ENCODE measurements at places on chromosomes 16 and 17.

DNA sequence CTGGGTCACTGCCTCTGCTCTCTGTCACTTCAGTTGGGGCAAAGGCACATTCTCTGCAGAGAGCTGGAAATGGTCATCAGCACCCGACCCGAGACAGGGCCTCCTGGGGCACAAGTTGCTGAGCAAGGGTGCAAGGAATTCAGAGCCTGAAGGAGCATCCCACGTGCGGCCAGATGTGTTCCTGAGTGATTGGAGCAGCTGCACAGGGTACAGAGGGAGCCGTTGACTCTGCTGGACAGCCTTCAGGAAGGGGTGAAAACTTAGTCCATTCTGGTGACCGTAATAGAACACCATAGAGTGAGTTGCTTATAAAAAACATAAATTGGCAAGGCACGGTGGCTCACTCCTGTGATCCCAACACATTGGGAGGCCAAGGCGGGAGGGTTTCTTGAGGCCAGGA lies 106.8 kb downstream of the CCDC182 start:
- DNase-seq: no peak

GRCh38 chr17:16940116-16940881 lies 31.6 kb downstream of the TNFRSF13B start:
- no peak for DNase-seq

- DNase-seq: no peak
Measured at GRCh38 chr17:32798938-32799337, 78.0 kb downstream of the MYO1D start.

DNA sequence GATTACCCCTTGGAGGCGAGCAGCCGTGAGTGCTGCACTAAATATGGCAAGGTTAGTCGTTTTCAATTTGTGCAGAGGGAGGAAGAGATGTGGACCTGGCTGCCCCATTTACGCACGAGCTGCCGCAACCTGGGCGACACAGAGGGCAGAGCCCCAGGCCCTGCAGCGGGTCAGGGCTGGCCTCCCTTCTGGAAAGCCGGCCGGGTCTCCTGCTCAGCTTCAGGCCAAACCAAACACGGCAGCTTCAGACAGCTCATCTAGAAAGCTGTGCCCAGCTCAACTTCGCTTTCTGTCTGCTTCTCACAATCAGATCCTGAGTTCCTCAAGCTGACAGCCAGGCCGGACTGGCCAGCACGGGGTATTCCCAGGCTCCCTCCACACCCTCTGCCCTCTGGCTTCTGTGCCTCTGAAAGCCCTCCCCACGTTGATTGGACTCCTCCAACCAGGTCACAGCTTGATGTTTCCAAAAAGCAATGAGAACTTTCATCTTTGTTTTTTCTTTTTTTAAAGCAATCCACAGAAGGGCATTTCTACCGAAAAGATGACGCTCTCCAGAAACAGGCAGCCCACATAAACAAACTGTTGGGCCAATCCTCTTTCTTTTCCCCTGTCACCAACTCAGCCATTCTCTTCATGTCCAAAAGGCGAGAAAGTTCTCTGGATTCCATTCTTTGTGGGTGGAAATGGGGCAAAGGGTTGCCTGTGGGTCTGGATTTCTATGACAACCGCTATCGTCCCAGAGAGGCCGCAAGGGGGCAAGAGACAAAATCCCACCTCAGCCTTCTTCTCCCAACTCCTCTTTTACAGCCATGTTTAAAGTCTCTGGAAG lies 189.0 kb downstream of the ZFHX3 start:
- DNase-seq: no peak

DNA sequence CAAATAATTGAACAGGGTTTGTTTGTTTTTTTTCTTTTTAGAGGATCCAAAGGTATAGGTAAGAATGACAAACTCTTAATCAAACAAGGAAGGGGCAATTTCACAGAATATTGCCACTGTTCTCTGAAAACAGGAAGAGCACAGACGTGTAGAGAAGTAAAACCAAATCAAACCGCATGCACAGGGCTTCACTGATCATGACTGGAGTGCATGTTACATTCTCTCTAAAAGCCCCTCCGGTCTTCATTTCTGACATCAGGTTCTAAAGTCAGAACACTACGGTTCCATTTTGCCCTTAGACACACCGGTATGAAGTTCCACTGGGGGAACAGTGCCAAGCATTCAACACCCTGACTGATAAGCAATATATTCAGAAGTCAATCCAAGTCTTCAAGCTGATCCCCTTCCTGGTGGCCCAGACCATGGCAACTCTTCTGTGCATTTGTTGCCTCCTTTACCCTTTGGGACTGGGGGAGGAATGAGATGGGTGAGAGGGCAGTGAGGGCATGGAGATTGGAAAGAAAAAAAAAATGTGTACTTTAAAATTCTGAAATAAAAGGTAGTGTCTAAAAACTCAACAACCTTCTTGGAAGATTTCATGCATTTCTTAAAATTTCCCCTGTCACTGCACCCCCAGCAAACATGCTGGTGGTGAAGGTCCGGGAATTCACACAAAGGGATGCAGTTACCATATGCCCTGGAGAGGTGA lies 1.4 kb downstream of the MMD start:
- DNase-seq: no peak

- no peak for DNase-seq
Measured at GRCh38 chr16:68772030-68772681, 35.1 kb downstream of the CDH1 start.

DNA sequence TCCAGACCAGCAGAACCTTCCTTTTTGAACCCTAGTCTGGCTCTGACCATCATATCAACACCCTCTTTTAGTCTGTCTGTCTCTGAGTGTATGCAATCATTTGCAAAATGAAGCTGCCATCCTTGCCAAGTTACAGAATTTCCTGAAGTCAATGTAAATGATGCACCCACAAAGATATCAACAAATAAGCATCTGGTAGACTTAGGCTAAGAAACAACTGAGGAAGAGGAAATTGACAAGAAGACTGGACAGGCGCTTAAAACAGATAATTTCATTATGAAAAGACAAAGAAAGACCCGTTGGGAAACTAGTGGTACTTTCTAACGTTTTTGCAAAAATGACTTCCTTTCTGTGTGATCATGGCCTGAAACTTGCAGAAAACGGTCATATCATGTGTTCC lies 24.7 kb upstream of the CIITA start:
- no peak for DNase-seq

DNA sequence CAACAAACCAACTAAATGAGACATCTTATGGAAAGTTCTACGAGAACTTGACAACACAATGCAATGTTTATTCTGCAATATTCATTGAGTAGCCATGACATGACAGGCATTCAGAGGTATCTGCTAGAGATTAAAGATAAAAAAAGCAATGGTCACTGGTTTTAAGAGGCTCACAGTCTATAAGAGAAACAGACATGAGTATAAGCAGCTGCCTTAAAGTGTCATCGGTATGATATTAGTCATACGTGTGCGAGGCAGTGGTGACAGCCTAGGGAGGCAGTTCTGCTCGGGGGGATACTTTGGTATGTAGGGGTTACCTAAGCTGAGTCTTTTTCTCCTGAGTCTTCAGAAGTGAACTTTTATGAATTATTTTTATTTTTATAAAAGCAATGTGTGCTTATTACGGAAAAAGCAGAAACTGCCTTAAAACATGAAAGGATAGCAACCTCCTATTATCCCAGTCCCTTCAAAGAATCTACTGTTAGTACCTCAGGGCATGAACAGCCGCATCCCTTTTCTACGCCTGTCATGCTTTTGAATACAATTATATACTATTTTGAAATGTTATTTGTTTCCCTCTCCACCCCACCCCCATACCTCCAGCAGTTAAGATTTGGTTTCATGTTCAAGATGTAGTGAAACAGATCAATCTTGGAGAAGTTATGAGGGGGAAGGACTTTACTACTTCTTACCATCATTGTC lies 7.7 kb downstream of the ST6GALNAC1 start:
- DNase-seq: no peak

- no peak for DNase-seq
Measured at GRCh38 chr16:1430759-1431496, at the start of gene PERCC1. Gene PERCC1, plus strand, starts transcription at chr16:1431078. Its CDS starts 1,516 bp downstream, at chr16:1432594.

GRCh38 chr16:58422809-58423208 lies 30.5 kb downstream of the GINS3 start:
- no peak for DNase-seq

- no peak for DNase-seq
Measured at GRCh38 chr17:15154618-15155017, 110.5 kb downstream of the PMP22 start.

DNA sequence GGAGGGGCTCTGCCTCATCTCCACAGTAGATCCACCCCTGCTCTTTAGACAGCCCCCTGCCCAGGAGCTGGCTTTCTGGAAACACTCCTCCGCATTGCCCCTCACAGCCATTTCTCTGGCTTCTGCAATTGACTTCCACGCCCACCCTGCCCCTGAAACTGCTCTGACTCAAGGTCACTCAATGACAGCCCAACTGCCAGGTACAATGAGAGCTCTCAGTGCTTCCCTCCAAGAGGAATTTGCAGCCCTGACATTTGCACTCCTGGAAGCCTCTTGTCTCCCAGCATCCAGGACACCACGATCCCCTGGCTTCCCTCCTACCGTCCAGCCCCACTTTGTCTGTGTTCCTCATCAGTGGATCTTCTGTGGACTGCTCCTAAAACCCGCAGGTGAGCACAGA lies 421.5 kb downstream of the SOX9 start:
- DNase-seq: no peak

DNA sequence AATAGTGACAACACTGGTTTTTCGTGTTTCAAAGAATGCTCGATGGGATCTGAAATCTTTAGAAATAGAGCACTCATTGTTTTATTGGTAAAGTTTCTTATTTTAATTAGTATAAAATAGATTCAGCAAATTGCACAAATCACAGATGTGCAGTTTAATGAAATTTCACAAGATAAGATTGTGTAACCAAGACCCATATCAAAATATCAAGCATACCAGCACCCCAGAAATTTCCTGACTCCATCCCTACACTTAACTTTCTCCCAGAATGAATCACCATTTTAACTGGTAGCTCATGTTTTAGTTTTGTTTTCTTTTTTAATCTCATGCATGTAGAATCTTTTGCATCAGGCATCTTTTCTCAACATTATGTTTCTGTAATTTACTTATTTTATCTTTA lies 185.9 kb downstream of the KCNJ2 start:
- DNase-seq: no peak

- DNase-seq: no peak
Measured at GRCh38 chr17:14116263-14117024, 47.1 kb downstream of the COX10 start.

- DNase-seq: no peak
Measured at GRCh38 chr17:57782062-57782490, 37.0 kb upstream of the CCDC182 start.

DNA sequence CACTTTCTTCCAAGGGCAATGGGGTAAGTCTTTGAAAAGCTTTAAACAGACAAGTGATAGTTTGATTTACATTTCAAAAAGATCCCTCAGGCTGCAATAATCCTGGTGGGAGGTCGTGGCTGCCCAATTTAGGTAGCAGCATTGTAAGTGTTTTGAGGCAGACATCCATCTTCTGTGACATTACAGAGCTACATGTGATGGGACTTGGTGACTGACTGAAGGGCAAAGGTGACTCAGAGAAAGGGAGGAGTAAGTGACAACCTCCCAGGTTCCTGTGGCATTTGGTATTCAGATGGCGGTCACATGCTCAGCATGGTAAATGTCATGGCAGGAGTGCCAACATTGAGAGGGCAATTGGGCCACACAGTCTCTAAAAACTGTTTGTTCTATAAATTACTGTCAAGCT lies 26.5 kb downstream of the STAT3 start:
- DNase-seq: no peak

- DNase-seq: no peak
Measured at GRCh38 chr16:49857423-49858181, 1.7 kb upstream of the ZNF423 start.

- DNase-seq: no peak
Measured at GRCh38 chr17:65690626-65691310, 129.3 kb upstream of the AXIN2 start.

GRCh38 chr16:84565669-84566495 lies 52.0 kb downstream of the COTL1 start:
- DNase-seq: no peak

DNA sequence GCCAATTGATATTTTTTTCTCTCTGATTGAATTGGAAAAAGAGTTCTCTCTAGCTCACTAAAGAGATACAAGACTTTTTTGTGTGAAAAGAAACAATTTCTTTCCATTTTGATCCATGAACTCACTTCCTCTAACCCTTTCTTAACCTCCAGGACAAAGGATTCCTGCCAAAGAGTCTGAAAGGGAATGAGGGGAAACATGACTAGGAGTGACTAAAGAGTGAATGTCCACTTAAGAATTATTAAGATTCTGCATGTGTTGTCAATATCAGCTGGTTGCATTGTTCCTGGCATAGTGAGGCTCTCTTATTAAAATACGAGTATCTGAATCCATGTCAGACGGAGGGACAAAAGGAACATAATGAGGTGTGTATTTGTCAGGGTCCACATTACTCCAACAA lies 344.7 kb downstream of the GRIN2A start:
- no peak for DNase-seq

DNA sequence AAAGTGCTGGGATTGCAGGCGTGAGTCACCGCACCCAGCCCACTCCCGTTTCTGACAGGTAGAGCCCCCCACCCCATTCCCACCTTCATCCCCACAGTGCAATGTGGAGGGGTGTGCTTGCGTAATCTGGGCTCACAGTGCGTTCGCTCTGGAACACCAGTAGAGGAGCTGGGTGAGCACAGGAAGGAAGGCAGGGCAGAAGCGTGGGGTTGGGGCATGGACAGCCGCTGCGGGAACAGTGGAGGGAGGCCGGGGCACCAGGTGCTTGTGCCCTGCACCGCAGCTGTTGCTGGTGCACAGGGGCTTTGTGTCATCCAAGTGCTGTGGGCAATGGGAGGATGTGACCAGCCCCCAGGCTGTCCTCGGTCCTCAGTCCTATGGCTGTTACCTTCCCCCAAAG lies 24.7 kb downstream of the KDM8 start:
- DNase-seq: no peak

DNA sequence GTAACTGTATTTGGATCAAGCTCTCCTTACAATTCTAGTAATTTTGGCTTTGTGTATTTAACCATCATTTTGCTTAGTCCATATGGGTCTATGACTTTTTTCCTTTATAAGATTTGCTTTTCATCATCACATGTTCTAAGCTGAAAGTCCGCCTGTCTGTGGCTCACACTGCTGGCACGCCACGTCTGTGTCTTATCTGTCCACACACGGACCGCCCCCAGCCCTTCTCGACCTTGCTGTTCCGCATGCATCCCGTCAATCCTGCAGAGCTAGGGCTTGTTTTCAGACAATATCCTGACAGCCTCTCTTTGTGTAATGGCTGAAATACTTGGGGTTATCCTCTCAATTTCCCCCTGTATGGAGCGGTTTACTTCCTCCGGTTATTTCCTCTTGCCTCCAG lies 8.4 kb upstream of the ALDH3A1 start:
- no peak for DNase-seq

DNA sequence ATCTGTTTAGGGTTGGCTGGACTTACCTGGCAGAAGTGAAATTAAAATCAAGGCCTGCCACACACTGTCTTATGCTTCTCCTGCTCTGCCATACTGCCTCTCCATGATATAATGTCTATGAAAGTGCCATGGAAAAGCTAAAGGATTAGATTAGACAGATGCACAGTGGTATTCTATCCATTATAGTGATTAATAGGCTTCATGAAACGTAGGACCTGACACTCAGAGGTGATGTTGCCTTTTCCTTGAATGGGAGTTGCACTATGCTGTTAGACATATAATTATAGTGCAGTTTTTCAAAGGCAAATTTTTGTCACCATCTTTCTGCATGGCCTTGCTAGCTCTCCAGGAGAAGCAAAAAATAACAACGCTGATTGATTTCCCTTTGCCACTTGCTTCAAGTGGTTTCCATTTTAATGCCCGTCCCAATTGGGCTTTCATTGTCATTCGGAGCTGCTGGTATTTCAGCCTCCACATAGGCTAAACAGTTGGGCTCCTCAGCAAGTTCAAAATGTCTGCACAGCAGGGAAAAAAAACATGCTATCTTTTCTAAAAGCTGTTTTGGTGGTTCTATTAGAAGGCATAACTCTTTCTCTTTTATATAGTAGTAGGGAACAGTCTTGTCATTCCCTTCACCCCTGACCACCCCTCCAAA lies 502.8 kb upstream of the GOT2 start:
- DNase-seq: no peak
